ENCODE measurements at places on chromosomes 13 and 19. TPM values are rescaled to one million over a fixed set of nuclear protein-coding genes. Genes with fewer than 3 reads are reported as not detected.

The VSTM1 gene
- total RNA-seq = not detected

- DNase-seq = peak; percentile 47
- peaks cover 22% of the 10 kb centered on the region for H3K36me3 ChIP-seq
- H3K27ac ChIP-seq = peak overlapping the region; percentile 27
- no peak overlapping the region for H3K4me3 ChIP-seq
- H3K4me1 ChIP-seq = peaks cover 26% of the 10 kb centered on the region
Measured at GRCh38 chr19:39363901-39364457, 21.8 kb downstream of the SAMD4B start.

DNA sequence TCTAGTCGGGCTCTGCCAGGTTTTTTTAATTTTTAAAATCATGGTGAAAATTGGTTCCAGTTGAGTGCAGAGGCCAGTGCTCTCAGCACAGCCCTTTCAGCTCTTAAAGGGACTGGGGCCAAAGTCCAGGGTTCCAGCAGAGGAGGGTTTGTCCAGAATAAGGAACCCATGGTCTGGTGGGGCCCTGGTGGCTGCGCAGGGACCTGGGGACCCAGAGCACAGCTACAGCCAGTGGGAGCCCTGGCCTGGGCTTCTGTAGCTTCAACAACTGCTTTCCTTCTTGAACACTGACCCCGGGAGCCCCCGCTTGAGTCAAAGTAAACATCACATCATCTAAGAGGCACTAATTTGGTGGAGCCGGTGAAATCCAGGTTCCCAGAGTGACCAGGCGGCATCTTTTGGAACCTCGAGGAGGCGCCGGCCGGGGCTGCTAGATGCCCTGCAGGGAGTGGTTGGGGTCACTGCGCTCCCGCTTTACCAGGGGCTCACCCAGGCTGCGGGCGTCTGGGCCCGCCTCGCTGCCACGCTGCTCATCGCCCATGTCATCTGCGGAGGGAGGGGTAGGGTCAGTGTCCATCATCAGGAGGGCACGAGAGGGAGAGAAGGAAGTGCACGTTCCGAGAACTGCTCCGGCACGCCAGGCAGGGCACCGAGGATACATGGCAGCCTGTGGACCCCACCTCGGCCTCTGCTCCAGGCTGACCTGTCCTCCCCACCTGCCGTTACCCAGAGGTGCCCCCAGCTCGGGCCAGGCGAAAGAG lies 16.6 kb upstream of the RANBP3 start:
- DNase-seq = no peak
- H3K4me1 ChIP-seq = peaks cover 14% of the 10 kb centered on the region
- H3K27me3 ChIP-seq = no peaks in the 10 kb centered on the region
- no peaks in the 10 kb centered on the region for H3K36me3 ChIP-seq

- no peaks in the 10 kb centered on the region for H3K4me1 ChIP-seq
- no peaks in the 10 kb centered on the region for H3K27me3 ChIP-seq
- H3K36me3 ChIP-seq = no peaks in the 10 kb centered on the region
- H3K4me3 ChIP-seq = no peak overlapping the region
- H3K27ac ChIP-seq = no peak overlapping the region
Measured at GRCh38 chr13:50646070-50646469, 197.4 kb downstream of the DLEU7 start.

DNA sequence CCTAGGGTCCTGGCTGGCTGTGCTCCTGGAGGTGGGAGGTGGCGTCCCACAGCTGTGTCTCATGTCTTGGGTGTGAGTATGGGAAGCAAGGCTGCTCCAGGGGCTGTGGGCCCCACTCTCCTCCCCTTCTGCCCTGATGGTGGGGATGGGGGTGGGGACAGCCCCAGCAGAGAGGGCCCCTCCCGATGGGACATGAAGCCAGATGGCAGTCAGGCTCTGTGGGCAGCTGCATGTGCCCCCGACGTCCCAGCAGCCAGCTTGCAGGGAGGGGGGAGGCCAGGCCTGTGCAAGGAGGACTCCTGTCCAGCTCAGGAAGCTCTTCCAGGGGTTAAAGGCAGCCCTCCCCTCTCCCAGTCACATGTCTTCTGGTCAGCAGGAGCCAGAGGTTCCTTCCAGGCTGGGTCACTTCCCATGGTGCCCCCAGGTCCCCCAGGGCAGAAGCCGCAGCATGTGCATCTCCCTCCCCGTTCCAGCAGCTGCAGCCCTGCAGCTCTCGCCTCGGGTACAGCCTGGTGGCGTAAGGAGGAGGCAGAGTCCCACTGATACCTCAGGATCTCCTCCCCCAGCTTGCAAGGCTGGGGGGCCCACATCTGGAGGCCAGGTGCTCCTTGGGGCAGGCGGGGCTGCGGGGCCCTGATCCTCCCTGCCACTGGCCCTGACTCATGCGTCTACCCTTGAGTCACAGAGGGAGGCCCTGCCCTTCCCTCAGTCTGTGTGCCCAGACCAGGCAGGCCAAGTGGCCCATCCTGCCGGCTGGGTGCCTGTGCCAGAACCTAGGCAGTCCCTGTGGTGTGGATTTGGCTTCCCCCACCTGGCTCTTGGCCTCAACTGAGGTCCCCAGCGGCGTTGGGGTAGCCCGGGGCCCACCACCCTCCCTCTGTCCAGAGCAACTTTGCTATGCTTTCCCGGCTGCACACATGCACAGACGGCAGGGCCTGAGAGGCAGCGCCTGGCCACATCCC lies 13.0 kb downstream of the YIPF2 start:
- H3K36me3 ChIP-seq = peaks cover 35% of the 10 kb centered on the region
- H3K27ac ChIP-seq = no peak overlapping the region
- H3K4me1 ChIP-seq = no peaks in the 10 kb centered on the region
- no peaks in the 10 kb centered on the region for H3K27me3 ChIP-seq
- DNase-seq = no peak

- no peaks in the 10 kb centered on the region for H3K36me3 ChIP-seq
- no peaks in the 10 kb centered on the region for H3K27me3 ChIP-seq
- H3K27ac ChIP-seq = no peak overlapping the region
- DNase-seq = no peak
- no peak overlapping the region for H3K4me3 ChIP-seq
Measured at GRCh38 chr13:97849305-97849704, 104.2 kb upstream of the IPO5 start.

The KIRREL2 gene
- total RNA-seq = not detected

DNA sequence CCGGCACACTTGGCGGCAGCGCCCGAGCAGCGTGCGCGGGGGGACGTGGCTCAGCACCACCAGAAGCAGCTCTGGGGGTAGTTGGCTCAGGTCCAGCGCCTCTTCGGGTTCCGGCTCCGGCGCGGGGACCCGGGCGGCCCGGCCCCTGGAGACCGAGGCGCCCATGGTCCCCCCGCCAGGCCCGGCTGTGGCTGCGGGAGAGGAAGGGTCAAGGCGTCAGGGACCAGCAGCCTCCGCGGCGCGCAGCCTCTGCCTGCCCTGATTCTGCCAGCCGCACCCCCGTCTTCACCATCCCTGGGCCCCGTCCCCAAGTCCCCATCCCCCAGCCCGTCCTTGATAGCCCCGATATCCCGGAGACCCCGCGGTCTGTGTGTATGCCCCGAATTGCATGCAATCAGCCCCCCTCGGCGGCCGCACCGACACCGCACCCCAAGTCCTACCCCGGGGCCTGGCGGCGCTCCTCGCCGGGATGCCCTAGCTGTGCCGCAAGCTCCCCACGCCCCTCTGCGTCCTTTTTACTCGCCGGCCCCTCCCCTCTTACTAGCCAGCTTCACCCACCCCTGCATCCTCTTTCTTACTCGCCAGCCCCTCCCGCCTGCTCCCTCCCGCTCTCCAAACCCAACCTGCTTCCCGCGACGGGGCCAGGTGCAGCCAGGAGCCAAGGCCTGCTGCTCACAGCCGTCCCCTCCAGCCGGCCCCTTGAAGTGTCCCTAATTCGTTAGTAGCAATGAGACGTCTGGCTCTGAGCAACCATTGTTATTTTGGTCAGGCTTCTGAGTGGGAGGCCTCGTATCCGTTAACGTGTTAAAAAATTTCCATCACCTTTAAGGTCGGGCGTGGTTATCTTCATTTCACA lies at the start of gene FBXO27:
Gene FBXO27, minus strand, starts transcription at position 487 of the 856 bp plus-strand sequence. Its CDS starts 322 bp downstream, at position 165.
- H3K4me1 ChIP-seq = peaks cover 15% of the 10 kb centered on the region
- no peaks in the 10 kb centered on the region for H3K36me3 ChIP-seq
- H3K27ac ChIP-seq = no peak within 1 kb of the TSS
- no peaks in the 10 kb centered on the region for H3K27me3 ChIP-seq

DNA sequence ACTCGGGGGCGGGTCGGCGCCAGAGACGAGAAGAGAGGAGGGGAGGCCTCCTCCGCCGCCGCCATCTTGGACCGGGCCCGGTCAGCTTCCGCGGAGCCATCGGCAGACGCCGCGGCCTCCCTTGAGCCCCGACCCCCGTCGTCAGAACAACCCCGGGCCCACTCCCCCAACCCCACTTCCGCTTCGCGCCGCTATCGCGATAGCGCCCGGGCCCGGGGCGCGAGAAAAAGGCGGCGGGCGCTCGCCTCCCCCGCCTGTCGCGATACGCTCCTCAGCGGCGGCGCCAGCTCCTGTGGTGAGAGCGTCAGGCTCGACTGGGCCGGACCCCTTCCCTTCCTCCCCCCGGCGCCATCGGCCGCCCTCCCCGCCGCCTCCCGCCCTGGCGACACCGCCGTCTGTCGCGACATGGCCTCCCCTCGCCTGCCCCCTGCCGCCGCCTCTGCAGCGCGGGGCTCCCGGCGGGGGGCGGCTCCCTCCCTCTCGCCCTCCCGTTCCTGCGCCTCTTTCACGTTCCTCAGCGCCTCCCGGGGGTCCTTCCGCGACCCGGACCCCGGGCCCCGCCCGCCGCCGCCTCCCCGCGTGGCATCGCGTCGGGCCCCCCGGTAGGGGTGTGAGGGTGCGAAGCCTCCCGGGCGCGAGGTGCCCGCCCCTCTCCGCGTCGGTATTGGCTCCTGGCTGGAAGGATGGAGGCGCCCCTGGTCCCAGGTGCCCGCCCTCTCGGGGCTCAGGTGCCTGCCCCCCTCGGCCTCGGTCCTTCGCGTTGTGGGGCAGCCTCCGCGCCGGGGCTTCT lies at the start of gene CNOT3:
Gene CNOT3, plus strand, starts transcription at position 64 of the 790 bp plus-strand sequence. CDS start 5,217 bp downstream, outside the sequence.
- peak within 1 kb of the TSS; percentile 96 for H3K27ac ChIP-seq
- H3K27me3 ChIP-seq = no peaks in the 10 kb centered on the region
- peaks cover 26% of the 10 kb centered on the region for H3K4me1 ChIP-seq
- peak within 1 kb of the TSS; percentile 97 for H3K4me3 ChIP-seq
- peaks cover 3% of the 10 kb centered on the region for H3K36me3 ChIP-seq

The GPC6 gene
- 2.8 TPM for total RNA-seq

- peaks cover 6% of the 10 kb centered on the region for H3K4me1 ChIP-seq
- H3K27ac ChIP-seq = no peak overlapping the region
- no peak for DNase-seq
- H3K4me3 ChIP-seq = no peak overlapping the region
- no peaks in the 10 kb centered on the region for H3K27me3 ChIP-seq
Measured at GRCh38 chr13:29543230-29544215, 52.0 kb downstream of the SLC7A1 start.

DNA sequence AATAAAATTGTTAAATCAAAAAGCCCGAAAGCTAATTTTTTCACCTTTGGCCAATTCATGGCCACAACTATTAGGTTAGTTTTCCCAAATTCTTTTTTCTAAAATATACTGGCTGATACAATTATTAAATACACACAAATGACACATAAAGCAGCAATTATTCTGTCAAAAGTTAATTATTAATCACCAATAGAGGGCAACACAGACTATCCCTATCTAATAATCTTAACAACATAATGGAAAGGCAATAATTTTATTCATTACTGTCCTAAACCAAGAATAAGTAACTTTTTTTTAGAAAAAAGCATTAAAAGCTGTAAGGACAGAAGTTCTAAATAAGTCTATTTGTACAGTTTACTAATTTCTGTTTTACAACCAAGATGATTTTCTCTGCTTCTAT lies 51.7 kb downstream of the KATNAL1 start:
- no peaks in the 10 kb centered on the region for H3K27me3 ChIP-seq
- no peaks in the 10 kb centered on the region for H3K36me3 ChIP-seq
- H3K4me3 ChIP-seq = no peak overlapping the region
- no peak overlapping the region for H3K27ac ChIP-seq

The METTL21C gene
- not detected for total RNA-seq

- H3K4me3 ChIP-seq = no peak overlapping the region
- no peaks in the 10 kb centered on the region for H3K27me3 ChIP-seq
- H3K27ac ChIP-seq = peak overlapping the region; percentile 77
- H3K4me1 ChIP-seq = peaks cover 26% of the 10 kb centered on the region
- DNase-seq = no peak
Measured at GRCh38 chr13:49858178-49858856, 65.8 kb upstream of the KPNA3 start.

GRCh38 chr13:63408331-63409189 lies 1992.9 kb upstream of the PCDH20 start:
- no peaks in the 10 kb centered on the region for H3K36me3 ChIP-seq
- H3K27ac ChIP-seq = no peak overlapping the region
- H3K27me3 ChIP-seq = no peaks in the 10 kb centered on the region
- H3K4me1 ChIP-seq = no peaks in the 10 kb centered on the region

DNA sequence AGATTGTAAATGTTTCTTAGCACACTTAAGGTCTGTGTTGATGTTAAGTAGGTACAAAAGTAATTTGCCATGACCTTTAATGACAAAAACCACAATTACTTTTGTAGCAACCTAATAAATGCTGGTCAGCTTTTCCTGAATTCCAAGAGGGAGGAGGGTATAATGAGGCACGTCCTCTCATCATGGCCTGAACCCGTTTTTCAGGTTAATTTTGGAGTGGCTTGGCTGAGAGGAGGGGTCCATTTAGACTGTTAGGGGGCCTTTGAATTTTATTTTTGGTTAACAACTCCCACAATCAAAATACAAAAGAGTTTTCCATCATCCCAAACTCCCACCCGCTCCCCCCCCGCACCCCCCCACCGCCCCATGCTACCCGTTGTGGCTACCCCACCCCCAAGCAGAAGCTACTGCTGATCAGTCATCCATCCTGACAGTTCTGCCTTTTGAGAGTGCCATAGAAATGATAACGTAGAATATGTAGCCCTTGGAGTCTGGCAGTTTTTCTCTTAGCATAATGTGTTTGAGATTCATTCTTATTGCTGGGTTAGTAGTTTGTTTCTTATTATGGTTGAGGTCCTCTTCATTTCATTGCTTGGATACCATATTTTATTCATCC lies 14.4 kb upstream of the PLEKHF1 start:
- DNase-seq = no peak
- H3K27ac ChIP-seq = no peak overlapping the region
- no peaks in the 10 kb centered on the region for H3K36me3 ChIP-seq
- no peaks in the 10 kb centered on the region for H3K27me3 ChIP-seq
- peaks cover 5% of the 10 kb centered on the region for H3K4me1 ChIP-seq
- no peak overlapping the region for H3K4me3 ChIP-seq

DNA sequence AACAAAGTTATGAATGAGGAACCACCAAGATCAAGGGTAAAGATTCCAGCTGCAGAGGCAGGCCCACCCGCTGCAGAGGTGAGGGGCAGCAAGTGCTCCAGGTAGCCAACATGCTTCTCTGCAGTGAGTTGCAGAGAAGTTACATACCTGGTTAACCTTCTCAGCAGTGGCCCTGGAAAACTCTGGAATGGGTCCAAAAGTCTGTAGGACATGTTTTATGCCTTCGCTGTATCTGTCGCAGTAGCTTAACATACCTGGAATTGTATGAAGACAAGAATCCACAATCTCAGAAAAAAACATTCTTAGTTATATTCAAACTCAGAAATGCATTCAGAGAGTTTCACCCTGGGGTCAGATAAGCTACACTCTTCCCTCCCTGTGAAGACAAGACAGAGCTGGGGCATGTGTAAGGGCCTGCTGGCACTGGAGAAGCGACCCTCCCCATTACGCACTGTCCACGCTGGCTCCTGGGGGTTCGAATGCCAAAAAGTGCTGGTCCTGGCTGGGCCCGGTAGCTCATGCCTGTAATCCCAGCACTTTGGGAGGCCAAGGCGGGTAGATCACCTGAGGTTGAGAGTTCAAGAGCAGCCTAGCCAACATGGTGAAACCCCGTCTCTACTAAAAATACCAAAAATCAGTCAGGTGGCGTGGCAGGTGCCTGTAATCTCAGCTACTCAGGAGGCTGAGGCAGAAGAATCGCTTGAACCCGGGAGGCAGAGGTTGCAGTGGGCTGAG lies 121.0 kb downstream of the CRYL1 start:
- DNase-seq = no peak
- no peaks in the 10 kb centered on the region for H3K27me3 ChIP-seq

- H3K36me3 ChIP-seq = no peaks in the 10 kb centered on the region
- H3K27me3 ChIP-seq = no peaks in the 10 kb centered on the region
- H3K4me1 ChIP-seq = no peaks in the 10 kb centered on the region
- no peak overlapping the region for H3K27ac ChIP-seq
Measured at GRCh38 chr13:84393981-84394625, 511.8 kb upstream of the SLITRK1 start.

The TDRD3 gene
- 46.1 TPM for total RNA-seq

Data from thyroid gland (tissue), 4 donors.